Stimulated activated CD4-positive, alpha-beta T cell treated with anti-CD3 and anti-CD28 coated beads, Interleukin-1b, Interleukin-23, amount 100 ng/mL, for 24 hours (primary cell): ENCODE measurements at places on chromosomes 5 and 9.

GRCh38 chr5:59645380-59645779 lies 248.1 kb downstream of the PDE4D start:
- DNase-seq = no peak

GRCh38 chr9:76588316-76588715 lies 129.3 kb downstream of the GCNT1 start:
- DNase-seq = no peak

GRCh38 chr5:65874241-65874640 lies 52.1 kb upstream of the ERBIN start:
- no peak for DNase-seq

DNA sequence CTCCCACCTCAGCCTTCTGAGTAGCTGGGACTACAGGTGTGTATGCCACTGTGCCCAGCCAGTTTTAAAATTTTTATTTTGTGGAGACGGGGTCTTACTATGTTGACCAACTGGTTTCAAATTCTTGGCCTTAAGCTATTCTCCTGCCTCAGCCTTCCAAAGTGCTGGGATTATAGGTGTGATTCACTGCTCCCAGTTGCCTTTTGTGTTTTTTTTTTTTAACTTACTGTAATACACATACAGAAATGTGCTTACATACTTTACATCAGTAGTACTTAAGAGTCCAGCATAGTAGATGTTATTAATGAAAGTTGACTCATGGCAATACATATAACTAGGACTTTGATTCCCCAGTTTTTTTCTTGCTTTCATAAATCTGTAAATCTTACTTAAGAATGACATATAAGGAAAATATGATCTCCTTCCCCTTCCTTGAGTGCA lies 4.7 kb downstream of the MAN2A1 start:
- DNase-seq = no peak

DNA sequence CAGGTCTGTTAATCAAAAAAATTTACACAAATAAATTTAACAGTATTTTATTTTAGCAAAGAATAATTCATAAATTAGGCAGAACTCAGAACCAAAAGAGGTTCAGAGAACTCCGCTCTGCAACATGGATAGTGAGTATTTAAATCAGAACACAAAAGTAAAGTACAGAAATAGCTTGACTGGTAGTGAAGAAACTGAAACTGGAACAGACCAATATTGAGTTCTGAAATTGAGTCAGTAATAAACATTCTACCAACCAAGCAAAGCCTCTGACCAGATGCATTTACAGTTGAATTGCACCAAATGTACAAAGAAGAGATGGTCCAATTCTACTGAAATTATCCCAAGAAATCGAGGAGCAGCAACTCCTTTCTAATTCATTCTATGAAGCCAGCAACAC lies 1542.8 kb downstream of the EFNA5 start:
- no peak for DNase-seq

GRCh38 chr9:134678666-134679443 lies 37.3 kb downstream of the COL5A1 start:
- no peak for DNase-seq

- no peak for DNase-seq
Observed at GRCh38 chr9:20624201-20625002, 2.1 kb upstream of the MLLT3 start.

DNA sequence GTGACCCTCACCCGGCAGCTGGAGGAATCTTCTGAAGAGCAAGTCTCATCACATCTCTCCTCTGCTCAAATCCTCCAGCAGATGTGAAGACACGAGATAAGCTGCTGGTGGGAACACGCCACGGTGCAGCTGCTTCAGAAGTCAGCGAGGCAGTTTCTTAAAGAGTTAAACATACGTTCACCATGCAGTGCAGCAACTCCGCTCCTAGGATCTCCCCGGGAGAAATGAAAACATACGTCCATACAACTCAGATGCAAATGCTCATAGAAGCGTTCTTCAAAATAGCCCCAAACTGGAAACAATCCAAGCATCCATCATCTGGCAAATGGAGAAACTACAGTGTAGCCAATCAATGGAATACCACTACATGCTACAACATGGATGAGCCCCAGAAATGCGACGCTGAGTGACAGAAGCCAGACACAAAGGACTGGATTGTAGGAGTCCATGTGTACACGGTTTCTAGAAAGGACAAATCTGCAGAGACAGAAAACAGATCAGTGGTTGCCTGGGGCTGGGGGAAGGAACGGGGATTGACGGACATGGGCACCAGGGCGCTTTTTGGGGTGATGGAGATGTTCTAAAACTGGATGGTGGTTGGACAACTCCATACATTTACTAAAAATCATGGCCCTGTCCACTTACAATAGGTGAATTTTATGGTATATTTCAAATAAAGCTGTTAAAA lies 150.6 kb downstream of the COL23A1 start:
- no peak for DNase-seq

- no peak for DNase-seq
Observed at GRCh38 chr5:606526-607399, 5.4 kb upstream of the CEP72 start.

DNA sequence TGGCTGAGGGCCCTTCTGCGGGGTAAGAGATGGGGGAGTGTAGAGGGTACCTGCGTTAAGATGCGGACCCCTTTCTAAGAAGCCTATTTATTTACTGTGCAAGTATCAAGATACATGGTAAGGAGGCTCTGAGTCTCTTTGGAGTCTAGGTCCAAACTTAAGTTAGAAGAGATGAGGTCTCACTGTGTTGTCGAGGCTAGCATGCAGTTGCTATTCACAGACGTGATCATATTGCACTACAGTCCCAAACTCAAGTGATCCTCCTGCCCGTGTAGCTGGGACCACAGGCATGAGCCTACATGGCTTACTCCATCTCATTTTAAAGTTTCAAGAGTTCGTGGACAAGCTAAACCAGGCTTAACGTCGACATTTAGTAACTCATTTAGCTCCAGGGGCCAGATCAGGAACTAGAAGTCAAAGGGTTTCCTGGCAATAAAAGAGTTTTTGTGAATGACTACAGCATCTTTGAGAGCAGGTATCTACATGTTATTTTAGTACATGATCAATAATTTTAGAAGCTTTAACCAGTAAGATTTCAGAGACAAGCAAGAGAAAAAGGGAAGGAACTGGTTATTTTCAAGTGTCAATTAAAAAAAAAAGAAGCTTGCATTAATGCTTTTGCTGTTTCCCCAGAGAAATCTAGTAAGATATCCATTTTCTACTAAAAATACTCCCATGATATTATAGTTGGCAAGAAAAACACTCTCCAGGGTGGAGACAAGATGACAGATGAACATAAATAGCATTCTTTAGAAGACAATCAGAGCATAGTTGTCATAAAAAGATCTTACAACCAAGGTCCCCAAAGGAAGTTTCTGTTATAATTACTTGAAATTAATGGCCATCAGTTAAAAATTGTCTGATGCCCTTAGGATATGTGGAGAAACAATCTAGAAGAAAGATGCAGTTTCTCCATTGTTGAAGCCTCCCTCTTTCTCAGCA lies 141.3 kb downstream of the SCAMP1 start:
- DNase-seq = no peak

DNA sequence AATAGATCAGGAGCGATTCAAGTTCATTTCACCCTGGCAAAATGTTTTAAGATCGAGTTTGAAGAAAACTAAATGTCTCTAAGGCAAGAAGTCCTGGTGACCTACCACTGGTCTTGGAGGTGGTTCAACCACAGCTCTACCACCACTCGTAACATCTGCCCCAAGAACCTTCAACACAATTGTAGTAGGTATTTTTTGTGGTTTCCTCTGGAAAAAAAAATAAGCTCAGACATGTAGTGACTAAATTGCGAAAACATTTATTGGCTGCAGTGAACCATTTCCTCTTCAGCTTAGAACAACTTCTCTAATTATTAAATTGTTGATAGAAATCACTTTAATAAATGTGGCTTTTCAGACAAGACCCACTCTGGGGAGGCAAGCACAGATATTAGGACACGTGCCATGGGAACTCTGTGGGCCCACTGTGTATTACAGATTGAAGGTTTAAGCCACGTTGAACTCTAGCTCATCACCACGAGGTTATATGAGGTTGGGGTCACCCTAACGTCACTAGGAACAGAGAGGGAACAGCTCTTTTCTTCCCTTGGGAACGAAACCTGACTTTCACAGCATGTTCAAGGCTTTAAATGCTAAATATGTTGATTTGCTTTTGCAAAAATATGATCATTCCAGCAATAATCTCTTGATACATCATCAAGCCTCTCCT lies 142.9 kb downstream of the HSD17B3 start:
- DNase-seq = no peak

GRCh38 chr5:83414601-83415000 lies 56.9 kb upstream of the VCAN start:
- no peak for DNase-seq

GRCh38 chr5:159929176-159929575 lies 12.9 kb downstream of the ADRA1B start:
- DNase-seq = no peak

DNA sequence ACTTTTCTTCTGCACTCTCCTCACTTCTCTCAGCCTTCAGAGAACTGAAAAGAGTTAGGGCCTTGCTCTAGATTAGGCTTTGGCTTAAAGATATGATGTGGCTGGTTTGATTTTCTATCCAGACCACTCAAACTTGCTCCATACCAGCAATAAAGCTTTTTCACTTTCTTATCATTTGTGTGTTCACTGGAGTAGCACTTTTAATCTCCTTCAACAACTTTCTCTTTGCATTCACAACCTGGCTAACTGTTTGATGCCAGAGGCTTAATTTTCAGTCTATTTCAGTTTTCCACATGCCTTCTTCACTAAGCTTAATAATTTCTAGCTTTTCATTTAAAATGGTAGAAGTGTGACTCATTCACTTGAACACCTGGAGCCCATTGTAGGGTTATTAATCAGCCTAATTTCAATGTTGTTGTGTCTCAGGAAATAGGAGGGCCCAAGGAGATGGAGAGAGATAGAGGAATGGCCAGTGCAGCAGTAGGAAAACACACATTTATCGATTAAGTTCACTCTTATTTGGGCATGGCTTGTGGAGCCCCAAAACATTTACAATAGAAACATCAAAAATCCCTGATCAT lies 5.9 kb downstream of the ATPSCKMT start:
- no peak for DNase-seq

- DNase-seq = no peak
Observed at GRCh38 chr5:176980818-176981217, 25.8 kb downstream of the UIMC1 start.

DNA sequence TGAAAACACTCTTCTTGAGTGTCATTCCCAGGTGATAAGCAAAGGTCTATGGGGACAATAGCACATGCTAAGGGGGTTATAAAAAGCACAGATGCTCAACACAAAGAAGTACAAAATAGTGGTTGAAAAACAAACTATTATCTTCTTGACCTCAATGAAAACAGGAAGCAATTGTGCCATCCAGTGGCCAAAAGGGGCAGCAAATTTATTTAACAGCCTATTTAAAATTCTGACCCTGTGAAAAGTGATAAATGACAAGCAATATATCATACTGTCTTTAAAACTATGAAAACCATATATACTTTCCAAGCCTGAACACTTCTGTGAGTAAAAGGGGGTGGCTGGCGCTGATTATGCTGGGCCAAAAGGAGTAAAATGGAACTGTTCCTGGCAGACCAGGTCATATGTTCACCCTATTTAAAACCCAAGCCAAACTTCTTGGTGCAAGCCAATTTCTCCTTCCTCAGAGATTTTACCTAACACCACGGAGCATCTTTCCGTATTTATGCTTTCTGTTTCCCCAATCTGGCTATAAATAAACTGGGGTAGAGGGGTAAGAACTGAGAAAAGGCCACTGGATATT lies 29.7 kb downstream of the TEX10 start:
- DNase-seq = no peak

DNA sequence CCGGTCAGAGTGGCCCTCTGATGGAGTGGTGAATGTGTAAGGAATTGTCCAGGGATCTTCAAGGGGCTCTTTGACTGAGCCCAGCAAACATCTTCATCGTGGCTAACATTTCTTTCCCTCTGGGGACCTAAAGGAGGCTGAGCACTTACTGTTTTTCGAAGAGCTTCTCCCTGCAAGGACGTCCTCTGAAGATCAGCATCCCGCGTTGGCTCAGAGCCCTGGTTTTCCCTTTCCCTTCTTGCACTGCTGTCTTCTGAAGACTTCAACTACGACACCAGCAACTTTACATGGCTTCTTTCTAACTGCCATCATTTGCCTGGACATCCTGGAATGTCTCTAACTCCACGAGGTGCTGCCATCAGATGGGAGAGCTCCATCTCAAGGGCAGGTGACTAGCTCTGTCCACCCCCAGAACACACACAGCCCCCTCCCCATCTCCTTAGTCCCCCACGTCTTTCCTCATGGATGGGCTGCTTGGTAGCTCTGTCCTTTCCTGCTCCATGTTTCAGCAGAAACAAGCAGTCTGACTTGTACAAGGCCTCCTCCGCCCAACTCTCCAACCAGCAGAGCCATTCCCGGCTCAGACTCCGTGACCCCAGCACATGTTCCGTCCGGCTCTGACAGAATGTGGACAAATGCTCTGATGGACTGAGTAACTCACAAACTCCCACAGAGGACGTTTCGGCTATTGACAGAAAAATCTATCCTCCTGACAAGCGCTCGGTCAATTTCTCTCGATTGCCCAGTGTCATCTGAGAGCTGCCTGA lies 17.1 kb downstream of the SHB start:
- no peak for DNase-seq

DNA sequence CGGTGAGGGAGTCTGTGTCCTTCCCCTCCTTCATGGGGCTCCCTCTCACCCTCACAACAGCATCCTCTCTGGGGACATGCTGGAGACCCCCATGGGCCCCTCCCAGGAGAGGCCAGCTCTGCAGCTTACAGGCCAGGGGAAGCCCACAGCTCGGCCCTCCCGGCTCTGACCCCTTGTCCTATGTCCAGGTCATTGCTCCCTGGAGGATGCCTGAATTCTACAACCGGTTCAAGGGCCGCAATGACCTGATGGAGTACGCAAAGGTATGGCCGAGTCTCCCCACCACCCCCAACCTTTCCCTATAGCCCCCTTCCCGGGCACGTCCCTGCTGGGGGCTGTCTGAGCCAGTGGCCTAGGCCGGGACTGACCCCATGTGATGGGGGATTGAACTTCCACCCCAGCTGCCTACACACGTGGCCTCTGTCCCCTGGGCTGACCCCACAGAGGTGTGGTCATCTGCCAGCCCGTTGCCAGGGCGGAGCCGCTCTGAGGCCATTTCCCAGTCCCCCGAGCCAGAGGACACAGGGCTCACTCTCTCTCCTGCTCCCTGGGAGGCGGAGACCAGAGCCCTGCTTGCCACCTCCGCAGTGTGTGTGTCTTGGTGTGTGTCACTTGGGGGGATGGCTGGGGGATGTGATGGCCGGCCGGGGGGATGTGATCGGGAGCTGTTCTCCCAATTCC lies 21.9 kb downstream of the ASS1 start:
- no peak for DNase-seq

- DNase-seq = no peak
Observed at GRCh38 chr5:154858972-154859871, 795 bp downstream of the CNOT8 start.

GRCh38 chr5:169581580-169582227 lies 1.9 kb upstream of the SPDL1 start:
- peak; percentile 57 for DNase-seq
